ENCODE measurements at places on chromosomes 4 and X.

DNA sequence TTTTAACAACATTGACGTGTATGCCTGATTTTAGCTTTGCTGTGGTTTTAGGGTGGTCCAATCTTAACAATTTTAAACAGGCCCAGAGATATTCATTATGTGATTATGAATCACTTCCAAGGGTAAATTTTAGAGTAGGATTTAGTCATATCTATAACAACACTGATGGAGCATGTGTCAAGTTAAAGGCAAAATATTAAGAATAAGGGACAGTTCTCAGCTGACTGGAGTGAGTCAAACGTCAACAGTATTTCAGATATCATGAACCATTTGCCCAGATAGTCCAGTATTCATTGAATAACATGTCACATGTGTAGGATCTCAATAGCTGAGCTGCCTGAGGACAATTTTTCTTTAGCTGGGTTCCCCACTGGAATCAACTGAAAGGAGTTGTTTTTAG, 61.3 kb upstream of the VCX2 start:
- no peak for DNase-seq

DNA sequence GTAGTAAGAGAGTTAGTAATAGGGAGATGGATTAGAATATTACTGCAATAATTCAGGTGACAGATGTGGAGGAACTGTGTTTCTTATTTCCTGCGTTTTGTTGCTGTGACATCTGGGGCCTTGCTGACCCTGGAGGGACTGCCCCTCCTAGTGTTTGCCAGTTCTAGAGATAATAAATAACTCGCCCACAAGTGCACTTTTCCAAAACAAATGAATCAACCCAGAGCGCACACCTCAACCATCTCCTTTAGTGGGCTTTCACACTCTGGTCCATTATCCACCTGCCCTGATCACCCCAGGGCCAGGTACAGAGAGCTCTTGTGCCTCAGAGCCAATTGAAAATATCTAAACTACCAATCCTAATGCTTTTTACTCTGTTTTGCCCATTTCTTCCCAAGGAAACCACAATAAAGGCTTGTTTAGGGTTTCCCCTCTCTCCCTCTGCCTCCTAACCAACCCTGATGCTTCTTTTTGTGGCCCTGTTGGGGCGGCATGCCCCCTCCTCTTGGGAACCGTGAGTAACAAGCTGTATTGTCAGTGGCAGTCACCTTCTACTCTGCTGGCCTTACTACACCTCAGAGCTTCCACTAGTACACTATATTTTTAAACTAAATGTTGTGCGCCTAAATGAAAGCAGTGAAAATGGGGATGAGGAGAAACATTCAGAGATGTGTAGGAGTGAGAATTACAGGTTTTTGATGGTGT, 270.5 kb downstream of the TENM3 start:
- DNase-seq, result no peak

DNA sequence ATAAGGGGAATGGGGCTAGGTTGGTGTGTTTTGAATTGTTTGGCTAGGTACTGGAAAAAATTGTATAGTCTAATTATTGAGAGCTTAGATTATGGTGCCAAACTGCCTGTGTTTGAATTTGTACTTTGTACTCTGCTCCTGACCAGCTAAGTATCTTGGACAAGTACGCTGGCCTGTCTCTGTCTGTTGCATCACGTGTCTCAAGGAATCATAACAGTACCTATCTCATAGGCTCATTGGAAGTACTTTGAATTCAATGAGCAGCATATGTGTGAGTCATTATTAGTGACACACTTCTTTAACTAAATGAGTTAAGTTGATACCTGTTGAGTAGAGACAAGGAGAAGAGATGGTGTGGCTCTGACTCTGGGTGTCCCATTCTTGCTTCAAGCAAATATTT, 69.5 kb upstream of the MND1 start:
- DNase-seq, result no peak

- DNase-seq, result no peak
These were observed 15.6 kb upstream of the MAD2L1 start for GRCh38 chr4:120082251-120082650.

- no peak for DNase-seq
These were observed 12.4 kb upstream of the CTBP1 start for GRCh38 chr4:1261107-1261928.

- no peak for DNase-seq
These were observed 133.8 kb downstream of the AFF1 start for GRCh38 chr4:87068583-87069021.

DNA sequence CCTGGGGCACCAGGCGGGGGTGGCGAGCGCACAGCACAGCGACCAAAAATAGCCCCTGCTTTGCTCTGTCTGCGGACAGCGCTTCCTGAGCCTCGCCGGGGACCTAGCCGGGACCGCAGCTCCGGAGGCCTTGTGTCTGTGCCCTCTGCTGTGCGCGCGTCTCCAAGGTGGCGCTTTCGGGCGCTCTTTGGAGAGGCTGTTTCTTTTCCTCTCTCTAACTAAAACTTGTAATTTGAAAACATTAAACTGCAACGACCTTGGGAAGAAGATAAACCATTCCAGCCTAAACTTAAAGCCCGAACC, 3.4 kb downstream of the ARX start:
- DNase-seq, result no peak

GRCh38 chrX:40964633-40965586, 120.3 kb upstream of the USP9X start:
- no peak for DNase-seq

DNA sequence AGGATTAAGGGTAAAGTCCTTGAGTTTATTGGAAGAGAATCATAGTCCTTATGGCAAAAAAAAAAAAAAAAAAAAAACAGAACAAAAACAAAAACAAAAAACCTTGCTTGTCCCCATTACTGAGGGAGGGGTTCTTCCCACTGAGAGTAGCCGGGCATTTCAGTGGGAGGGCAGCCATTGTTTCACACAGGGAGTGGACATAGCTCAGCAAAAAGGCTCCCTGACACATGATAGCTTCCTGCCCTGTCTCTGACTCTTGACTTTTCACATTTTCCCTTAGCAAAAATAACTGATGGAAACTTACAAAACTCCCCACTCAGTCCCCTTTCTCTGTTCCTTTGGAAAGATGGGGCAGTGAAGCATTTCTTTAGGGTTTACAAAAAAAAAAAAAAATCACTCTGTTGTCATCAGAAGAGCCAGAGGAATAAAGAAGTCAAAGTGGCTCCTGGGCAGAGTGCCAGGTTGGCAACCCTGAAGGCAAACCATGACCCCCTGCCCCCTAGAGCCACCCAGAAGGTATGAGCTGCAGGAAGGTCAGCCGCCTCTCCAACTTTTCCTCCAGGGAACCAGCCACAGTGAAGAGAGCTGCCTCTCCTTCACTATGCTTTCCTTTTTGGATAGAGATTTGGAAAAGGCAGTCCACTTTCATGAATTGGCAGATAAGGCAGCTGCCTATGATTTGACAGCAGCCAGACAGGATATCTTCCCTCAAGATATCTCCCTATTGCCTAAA, 170.6 kb downstream of the KDR start:
- no peak for DNase-seq

- no peak for DNase-seq
These were observed 70.8 kb upstream of the FREM3 start for GRCh38 chr4:143771269-143771668.

DNA sequence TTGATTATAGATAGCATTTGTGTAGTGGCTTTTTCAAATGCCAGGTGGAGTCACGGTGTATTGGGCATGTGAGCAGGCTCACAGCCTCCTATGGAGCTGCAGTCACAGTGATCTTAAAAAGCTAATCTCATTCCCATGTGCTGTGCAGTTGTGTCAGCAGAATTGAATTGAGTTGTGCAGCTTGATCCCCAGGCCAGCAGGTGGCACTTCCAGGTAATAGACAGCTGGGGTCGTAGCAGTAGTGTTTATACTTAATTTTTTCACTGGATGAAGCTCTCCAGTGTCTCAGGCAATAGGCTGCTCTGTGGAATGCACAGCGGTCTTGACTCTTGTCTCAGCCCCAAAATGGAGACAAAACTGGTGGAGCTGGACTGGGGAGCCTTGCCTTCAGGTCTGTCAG, 1028.1 kb downstream of the SH3BGRL start:
- DNase-seq, result no peak

GRCh38 chrX:100410901-100411801, 1.1 kb upstream of the PCDH19 start:
- no peak for DNase-seq

DNA sequence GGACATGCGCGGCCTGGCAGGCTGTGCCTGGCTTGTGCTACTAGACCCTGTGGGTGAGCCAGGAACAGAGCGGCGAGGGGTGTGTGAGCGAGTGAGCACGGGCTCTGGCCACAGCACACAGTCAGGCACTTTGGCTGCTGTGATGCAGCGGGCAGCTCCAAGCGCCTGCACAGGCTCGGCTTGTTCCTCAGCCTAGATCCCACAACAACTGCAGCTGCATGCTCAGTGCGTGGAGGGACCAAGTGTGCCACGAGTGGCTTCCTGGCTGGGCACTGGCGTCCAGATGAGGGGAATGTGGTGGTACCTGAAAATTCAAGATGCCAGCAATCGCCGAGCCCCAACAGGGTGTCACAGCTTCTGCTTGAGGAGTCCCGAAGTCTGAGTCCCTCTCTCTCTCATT, 1056.6 kb downstream of the RAPGEF2 start:
- no peak for DNase-seq

- no peak for DNase-seq
These were observed 117.9 kb upstream of the HAND2 start for GRCh38 chr4:173647902-173648301.

DNA sequence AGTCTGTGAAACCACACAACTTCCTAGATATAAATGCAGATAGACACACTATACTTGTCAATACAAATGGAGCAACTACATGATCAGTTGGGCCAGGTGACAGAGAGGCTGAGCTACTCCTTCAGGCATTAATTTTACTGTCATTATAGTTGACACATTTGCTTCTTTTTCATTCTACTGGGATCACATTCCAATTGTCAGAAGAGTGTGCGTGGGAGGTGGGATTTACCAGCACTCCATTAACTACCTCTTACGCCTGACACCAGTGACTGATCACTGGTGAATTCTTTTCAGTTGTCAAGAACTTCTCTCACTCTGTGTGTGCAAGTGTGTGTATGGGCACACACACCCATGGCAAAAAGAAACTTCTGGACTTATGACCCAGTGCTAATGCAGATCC, 94.2 kb upstream of the DIAPH2 start:
- DNase-seq, result no peak

DNA sequence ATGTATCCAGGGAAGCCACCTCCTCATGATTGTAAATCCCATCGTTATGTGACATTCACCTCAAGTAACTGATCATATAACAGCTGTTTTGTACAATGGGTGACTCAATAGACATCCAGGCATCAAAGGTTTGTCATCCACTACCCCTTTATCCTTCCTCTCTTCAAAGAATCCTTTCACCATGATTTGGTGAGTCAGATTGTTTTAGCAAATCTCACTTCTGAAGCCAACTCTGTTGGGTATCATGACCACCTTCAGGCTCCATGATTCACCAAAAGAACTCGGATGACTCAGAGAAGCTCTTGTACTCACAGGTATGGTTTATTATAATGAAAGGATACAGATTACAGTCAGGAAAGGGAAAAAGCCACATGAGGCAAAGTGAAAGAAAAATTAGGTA, 132.1 kb downstream of the PWWP3B start:
- no peak for DNase-seq

- DNase-seq, result no peak
These were observed 28.4 kb upstream of the TNIP3 start for GRCh38 chr4:121192480-121192879.

- no peak for DNase-seq
These were observed 58.2 kb upstream of the DKK2 start for GRCh38 chr4:107094332-107094731.

DNA sequence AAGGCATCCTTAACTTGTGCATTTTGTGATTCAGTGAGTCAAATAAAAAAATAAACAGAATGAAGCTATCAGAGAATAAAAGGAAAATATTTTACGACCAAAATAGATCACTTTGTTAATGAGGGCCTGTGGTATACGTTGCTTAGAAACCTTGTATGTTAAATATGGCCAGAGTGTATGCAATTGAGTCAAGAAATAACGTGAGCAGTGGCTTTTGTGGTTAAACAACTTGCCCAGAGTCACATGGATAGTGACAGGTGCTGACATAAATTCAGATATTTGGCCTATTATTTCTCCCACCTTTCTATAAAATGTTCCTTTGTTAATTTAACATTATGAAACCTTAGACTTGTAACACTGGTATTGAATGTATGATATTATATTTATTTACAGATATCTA, 393.4 kb downstream of the PABPC4L start:
- no peak for DNase-seq

DNA sequence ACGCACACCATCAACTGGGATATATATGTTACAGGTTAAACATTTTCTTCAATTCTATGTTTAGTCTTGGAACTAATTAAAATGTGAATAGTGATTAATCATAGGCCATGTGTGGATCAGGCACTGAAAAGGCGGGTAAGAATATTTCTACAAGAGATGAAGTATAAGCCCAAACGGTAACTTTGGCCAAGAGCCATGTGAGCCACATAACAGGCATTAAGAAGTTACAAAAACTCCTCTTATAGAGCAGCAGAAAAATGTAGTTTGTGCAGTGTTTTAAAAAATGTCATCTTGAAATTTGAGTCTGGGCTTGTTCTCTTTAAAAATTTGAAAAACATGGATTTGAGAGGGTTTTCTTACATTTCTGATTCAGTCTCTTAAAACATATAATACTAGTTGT, 521.8 kb upstream of the DIPK2B start:
- DNase-seq, result no peak

GRCh38 chrX:105745863-105746262, 76.5 kb upstream of the NRK start:
- DNase-seq, result no peak

DNA sequence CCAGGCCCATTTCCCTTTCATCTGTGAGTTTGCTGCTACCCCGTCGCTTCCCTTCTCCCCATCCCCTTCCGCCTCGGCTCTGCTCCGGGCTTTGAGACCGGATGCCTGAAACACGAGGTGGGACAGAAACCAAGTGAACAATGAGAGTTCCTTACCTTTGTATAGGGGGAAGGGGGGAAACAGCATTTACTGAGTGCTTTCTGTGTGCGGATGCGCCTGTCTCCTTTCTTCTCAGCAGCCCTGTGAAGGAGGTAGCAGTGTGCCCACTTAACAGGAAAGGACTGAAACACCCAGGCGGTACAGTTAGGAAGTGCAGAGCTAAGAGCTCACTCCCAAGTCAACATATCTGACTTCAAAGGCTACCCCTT, 43.2 kb upstream of the TMSB15B start:
- DNase-seq, result no peak

DNA sequence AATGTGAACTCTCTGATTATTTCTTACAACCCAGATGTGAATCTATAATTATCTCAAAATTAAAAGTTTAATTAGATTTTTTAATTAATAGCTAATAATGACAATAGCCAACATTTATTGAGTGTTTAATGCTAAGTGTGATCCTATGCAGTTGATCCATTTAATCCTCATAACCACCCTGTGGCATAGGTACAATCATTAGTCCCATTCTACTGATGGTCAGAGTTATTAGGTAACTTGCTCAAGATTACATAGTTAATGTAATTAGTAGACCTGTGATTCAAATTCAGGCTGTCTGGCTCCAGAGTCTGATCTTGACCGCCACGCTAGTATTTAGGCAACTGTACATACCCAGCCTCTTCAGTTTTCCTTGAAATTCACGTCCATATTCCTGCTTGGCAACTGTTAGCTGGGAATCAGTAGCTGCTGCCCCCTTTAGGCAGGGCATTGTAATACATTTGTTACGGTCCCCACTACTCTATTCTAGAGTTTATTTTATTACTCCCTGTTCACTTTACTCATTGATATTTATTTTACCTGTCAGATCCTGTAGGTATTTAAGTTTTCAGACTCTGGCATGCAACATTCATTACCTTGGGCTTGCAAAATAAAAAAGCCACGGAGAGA, 20.6 kb upstream of the TEC start:
- DNase-seq, result no peak
